ENCODE measurements at places on chromosomes 5 and 9.

DNA sequence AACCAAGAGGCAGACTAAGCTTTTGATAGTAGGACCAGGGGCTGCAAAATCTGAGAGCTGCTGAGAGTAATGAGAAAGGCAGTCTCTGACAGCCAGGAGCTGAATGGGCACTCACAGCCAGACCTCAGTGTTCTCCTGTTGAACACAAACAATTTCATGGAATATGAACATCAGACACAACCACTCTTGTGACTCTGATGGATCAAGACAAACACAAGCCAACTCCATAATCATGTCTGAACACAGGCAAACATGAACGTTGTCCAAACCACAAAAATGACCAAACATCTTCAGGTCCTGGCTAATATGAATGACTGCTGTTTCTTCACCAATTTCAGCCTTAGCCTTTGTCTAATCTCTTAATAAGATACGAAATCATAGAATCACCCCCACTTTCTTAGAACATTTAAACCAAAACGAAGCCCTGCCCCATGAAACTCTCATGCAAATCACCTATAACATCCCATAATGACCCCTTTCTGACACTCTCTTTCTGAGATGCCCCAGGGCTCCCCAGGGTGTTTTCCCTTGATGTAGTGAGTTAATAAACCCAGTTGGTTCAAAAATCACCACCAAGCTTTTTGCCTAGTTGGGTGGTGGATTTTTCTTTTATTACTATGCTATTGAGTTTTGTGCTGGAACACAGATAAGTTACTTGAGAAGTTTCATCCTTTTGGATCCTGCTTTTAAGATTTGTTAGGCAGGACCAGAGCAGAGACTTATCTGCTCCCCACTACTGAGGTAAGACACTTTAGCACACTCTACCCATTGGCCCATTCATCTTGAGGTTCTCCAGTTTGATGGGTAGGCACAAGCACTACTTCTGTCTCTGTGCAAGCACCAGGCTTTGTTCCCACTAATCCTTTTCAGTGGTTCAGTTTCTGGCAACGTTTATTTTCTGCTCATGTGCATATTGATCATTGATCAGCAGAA, 5.9 kb upstream of the ERAP2 start:
- no peak for DNase-seq

DNA sequence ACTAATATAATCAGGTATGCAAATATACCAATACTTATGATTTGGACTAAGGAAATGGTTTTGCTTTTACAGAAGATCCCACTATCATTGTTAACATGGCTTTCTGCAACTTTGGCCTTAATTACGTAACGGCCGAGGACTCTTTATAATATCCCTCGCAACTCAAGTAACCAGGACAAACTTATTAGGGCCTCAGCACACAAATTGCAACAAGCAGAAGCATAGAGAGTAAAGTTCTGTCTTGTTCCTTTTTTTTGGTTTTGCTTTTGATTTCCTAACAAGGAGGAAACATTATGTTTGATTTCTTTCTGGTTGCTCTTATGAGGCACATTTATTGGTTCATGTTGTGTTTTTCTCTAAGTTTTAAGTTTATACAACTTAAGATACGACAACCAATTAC, 60.4 kb downstream of the RORB start:
- DNase-seq: no peak

GRCh38 chr5:121174351-121174750, 677.3 kb upstream of the FTMT start:
- no peak for DNase-seq

- DNase-seq: no peak
Observed at GRCh38 chr5:88825584-88826315, 57.2 kb downstream of the MEF2C start.

- peak; percentile 22 for DNase-seq
Observed at GRCh38 chr9:96450613-96451528, 902 bp downstream of the HABP4 start.

GRCh38 chr5:82894716-82895115, 182.5 kb downstream of the TMEM167A start:
- DNase-seq: no peak

DNA sequence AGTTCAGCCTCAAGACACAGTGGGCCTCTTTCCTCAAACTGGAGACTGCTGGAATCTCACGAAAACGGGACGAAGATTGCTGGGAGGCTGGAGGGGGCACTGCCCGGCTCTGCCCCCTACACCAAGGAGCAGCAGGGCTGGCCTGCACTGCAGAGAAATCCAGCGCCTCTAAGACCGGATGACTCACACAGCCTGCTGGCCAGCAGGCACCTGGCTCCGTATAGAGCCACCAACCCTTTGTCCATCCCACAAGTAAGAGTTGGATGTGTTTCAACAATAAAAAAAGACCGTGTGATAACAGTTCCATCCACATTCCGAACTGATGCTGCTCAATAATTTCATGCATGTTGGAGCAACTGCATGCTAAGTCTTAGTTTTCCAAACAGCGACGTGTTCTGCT, 11.5 kb downstream of the CCDC127 start:
- DNase-seq: no peak

DNA sequence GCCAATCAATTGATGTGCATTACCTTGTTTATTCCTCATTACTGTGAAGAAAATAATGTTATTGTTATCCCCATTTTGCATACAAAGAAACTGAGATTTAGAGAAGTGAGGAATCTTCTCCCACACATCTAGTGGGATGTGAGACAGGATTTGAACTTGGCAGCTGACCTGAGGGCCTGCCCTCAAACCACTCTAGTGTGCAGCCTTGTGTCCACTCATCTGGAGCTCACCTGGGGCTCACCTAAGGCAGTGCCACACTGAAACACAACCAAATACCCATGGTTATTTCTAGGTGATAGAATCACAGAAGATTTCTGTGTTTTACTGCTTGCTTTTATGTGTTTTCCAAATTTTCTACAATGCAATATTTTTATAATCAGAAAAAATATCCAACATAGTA, 94.7 kb upstream of the SAP30L start:
- no peak for DNase-seq

DNA sequence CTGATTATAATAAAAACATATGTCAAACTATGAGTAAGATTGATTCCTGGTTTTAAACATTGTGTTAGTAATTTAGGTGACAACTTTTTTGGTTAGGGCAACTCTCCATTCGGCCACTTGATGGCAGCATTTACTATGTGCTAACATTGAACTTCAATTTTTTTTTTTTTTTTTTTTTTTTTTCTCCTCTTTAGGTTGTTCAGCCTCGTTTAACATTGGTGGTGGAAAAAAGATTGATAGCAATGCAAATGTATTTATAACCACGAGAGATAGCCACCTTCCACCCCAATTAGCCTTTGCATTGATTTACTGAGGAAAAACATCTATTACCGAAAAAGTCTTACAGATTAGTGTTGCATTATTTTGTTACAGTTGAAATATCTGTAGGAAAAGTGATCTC, 159.1 kb downstream of the CSNK1G3 start:
- peak; percentile 42 for DNase-seq

DNA sequence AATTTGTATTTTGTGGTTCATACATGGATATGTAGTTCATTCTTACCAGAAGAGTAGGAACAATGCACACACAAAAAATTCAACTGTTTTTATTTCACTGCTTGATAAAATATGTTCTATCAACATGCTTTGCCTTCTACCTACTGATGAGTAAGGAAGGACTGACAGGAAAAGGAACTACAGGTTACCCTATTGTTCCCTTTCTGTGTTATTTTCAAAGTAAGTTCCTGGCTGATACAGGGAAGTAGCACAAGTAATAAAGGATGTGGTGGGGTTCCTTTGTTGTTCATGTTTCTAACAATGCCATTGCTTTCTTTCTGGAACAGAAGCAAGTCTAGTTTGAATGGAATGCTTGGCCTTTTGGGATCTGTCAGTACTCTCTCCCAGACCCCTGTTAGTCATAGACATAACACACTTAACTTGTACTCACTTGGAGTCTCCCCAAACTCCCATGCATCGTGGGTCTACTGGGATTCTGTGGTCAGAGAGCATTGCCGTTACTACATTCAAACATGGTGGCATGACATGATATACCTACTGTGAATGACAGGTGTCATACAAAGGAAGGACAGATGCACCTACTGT, 20.2 kb upstream of the ALDOB start:
- no peak for DNase-seq

DNA sequence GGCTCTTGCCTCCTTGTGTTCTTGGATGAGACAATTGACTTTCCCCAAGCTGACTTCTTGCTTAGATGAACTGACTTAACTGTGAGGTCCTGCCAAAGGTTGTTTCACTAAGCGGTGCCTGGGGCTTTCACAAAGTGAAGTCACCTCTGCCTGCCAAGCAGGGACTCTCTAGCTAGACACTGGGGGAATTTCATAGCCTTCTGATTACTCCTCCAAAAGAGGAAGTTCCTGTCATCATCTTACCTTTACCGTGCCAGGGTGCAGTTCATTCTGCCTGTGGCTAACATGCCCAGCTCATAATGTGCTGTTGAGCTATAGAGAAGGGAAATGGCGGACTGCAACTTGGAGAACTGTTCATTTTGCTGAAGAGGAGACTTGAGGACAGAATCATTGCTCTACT, 472.0 kb upstream of the WWC1 start:
- DNase-seq: no peak

DNA sequence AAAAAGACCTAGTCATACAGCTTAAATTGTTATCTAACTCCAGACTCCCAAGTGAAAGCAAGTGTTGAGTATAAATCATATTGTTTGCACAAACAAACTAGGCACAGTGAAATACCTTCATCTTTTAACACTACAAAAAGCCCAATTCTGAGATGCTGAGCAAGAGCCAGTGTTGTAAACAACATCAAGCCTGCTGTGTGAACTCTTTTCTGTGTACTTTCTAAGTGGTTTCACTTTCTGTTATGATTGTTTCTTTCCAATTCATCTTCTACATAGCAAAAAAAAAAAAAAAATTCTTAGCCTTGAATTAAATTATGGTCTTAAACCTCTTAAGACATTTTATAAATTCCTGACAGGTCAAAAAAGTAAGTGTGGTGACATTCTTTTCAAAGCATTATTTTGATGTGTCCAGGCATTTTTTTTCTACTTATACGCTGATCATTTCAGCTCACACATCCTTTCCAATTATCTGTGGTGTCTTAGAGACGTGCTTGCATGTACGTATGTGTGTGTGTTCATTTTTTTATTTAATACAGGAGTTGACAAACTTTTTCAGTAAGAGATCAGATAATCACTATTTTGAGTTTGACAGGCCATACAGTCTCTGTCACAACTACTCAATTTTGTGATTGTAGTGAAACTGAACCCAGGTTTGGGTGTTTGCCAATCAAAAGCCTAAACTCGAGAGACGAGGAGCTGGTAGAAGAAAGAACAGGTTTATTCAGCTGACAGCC, 556.1 kb downstream of the CDH9 start:
- no peak for DNase-seq

- no peak for DNase-seq
Observed at GRCh38 chr9:91411096-91411771, 12.4 kb downstream of the NFIL3 start.

GRCh38 chr5:50320131-50320749, 120.8 kb downstream of the EMB start:
- peak; percentile 4 for DNase-seq

- DNase-seq: no peak
Observed at GRCh38 chr5:148962761-148963324, 100.0 kb downstream of the SH3TC2 start.

DNA sequence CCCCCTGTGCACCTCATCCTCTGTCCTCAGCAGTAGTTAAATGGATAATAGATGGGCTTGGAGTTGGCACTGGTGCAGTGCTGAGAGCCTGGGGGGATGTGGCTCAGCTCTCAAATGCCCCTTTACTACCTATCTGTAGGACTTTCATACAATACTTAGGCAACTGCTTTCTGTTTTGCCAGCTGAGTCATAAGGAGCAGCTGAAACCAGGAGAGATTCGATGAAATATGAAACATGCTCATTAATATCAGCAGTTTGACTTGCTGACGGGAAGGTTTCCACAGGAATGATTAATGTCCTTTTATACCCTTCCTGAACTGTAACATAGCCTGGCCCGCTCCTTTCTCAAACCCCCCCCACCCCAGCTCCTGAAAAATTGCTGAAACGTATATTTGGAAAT, 142.6 kb downstream of the SAXO1 start:
- DNase-seq: no peak

GRCh38 chr5:14172149-14172795, 29.1 kb downstream of the TRIO start:
- DNase-seq: no peak

GRCh38 chr9:132372177-132373095, 17.6 kb upstream of the SETX start:
- DNase-seq: no peak

DNA sequence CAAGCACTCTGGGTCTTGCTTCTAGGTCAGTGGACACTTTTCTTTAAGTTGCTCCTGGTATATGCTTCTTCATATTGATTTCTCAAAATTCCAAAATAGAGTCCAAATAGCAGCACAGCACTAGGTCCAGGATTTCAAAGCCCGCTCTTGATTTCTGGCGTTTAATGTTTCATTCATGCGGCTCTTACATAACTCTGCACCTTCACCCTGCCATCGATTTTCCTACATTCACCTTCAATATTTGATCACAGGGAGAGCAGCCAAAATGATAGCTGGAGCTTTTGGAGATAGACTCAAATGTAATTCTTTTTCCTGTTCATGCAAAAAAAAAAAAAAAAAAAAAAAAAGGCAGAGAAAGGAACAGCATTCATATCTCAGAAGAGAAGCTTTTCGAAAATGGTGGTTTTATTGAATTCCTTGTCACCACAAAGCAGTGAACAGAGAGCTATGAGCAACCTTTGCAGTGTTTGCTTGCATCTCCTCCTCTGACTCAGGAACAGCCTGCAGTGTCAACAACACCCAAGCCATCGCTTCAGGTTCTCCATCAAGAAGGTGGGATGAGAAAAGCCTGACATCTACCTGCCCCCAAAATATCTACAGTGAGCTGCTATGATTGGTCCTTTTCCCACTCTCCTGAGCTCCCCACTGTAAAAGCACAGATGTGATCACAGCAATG, 97.8 kb downstream of the MED10 start:
- no peak for DNase-seq

DNA sequence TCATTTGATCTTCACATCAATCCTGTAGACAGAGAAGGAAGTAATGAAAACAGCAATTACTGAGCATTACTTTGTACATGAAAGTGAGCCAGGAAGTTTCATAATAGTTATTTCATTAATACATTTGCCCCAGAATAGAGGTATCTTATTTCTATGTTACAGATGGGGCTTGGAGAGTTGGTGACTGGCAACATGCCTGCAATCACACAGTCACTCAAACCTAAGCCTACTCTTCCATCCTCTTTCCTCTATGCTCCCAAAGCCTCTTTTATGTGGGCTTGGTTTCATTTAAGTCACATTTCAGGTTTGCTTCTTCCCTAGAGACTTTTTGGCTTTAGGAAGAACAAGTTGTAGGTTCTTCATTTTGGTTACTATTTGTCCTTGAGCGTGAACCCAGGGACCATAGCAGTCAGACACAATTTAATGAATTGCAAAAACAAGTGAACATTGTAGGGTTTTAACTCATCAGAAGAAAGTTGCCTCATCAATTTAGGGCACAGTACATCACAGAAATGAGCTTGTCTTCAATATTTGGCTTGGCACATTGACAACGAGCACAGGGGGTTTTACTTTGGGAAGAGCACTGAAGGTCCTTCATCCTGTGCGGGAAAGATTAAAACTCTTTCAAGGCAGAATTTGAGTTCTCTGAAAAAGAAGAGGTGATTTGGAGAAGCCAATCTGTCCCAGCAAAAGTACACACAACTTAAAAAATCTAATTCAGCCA, 381.1 kb downstream of the TMEM38B start:
- no peak for DNase-seq

GRCh38 chr5:132027027-132027426, 15.6 kb upstream of the ACSL6 start:
- no peak for DNase-seq
